Pancreas (tissue), 10 donors: ENCODE measurements at places on chromosomes 13 and 19. TPM values are rescaled to one million over a fixed set of nuclear protein-coding genes. Genes with fewer than 3 reads are reported as not detected.

- H3K4me1 ChIP-seq, result peaks cover 19% of the 10 kb centered on the region
- H3K27ac ChIP-seq, result peak overlapping the region; percentile 79
- DNase-seq, result peak; percentile 49
- H3K27me3 ChIP-seq, result no peaks in the 10 kb centered on the region
Observed at GRCh38 chr19:45451131-45451849, 16.5 kb upstream of the FOSB start.

DNA sequence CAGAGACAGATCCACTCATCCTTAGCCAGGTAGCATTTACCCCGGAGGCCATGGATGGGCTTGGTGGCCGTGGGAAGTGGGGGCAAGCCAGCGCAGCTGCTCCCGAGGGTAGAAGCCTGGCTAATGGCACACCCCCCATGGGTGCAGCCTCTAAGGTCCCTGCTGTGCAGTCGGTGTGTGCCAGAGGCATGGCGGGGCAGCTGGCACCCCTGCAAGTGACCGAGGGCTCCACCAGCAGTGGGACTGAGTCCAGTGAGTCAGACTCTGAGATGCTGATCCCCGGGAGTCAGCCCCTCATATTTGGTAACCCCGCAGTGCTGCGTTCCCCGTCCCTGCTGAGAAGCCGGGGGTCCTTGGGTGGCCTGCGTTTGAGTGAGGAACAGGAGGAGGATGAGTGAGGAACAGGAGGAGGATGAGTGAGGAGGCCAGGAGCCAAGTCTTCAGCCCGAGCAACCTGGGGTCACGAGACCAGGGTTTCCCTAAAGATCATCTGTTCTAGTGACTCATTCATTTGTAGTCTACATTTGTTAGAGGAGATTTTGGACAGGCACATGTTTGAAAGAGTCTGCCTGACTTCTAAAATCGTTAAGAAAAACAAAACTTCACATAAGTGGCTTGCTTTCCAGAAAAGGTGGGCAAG, 180.7 kb downstream of the STK24 start:
- H3K4me3 ChIP-seq, result no peak overlapping the region
- H3K27me3 ChIP-seq, result no peaks in the 10 kb centered on the region
- DNase-seq, result no peak
- H3K4me1 ChIP-seq, result no peaks in the 10 kb centered on the region
- no peak overlapping the region for H3K27ac ChIP-seq
- no peaks in the 10 kb centered on the region for H3K36me3 ChIP-seq

NBEA gene
- total RNA-seq, result 7.9 TPM

DNA sequence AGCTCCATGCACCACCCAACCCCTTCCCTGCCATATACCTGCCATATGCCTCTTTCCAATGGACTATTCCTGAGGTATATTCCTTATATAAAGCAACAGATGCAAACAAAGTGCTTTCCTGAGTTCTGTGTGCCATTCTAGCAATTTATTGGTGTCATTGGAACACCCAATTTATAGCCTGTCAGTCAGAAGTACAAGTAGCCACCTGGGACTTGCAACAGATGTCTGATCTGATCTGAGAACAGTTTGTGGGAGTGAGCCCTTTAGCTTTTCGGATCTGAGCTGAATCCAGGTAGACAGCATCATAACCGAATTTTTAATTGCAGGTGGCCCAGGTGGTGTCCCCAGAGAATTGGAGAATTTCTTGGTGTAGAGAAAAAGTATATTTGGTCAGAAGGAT, 963 bp upstream of the FPR3 start:
- H3K4me1 ChIP-seq, result no peaks in the 10 kb centered on the region
- H3K27ac ChIP-seq, result no peak overlapping the region
- no peak for DNase-seq
- H3K36me3 ChIP-seq, result no peaks in the 10 kb centered on the region

DNA sequence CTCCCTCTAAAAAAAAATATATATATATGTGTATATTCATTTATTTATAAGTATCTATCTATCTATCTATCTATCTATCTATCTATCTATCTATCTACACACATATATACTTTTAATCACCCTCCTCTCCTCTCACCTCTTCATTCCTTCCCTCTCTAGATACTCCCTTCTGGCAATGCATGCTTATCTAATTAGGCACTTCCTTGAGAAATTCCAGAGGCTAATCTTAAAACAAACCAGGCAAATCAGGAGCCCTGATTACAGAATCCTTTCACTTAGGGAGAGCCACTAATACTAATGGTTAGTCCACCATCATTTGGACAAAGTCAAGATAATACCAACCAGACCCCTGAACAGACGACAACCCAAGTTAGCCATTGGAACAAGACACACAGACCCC, 17.6 kb downstream of the CD70 start:
- H3K4me3 ChIP-seq, result no peak overlapping the region
- no peak for DNase-seq
- H3K27me3 ChIP-seq, result no peaks in the 10 kb centered on the region
- no peak overlapping the region for H3K27ac ChIP-seq
- no peaks in the 10 kb centered on the region for H3K36me3 ChIP-seq

DNA sequence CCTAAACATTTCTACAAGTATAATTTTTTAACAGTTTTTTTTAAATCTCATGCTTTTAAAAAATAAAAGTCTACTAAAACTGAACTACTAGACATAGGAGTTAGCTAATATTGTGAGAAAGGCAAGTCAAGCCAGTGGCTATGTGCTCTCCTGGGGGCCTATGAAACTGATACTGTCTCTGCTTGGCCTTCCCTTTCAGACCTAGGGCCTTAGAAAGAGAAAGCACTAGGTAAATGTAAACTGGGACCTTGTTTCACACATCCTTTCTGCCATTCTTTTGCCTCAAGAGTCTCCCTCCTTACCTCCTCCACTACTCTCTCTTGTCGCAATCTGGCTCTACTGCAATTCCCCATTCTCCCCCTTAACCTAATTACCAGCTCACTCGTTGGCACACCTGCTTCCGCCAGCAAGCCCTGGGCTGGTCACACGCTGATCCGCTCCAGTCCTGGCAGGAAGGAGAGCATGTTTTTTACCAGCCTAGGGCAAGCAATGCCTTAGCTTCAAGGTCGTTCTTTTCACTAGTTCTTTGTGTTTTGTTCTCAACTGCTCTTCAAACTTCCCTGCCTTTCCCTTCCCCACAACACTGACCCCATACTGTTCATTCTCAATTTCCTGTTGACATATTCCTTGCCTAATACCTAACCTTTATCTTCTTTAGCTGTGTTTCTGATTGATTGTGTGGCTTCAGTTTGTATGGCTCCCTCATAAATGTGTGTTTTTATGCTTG, 23.1 kb downstream of the TBC1D4 start:
- no peaks in the 10 kb centered on the region for H3K36me3 ChIP-seq
- H3K27ac ChIP-seq, result peak overlapping the region; percentile 85
- H3K27me3 ChIP-seq, result no peaks in the 10 kb centered on the region

- H3K4me1 ChIP-seq, result no peaks in the 10 kb centered on the region
- DNase-seq, result no peak
- H3K36me3 ChIP-seq, result no peaks in the 10 kb centered on the region
- no peak overlapping the region for H3K4me3 ChIP-seq
- H3K27ac ChIP-seq, result no peak overlapping the region
- H3K27me3 ChIP-seq, result no peaks in the 10 kb centered on the region
Observed at GRCh38 chr13:60356970-60357369, 40.0 kb upstream of the TDRD3 start.

ZNF135 gene
- 5.0 TPM for total RNA-seq

DNA sequence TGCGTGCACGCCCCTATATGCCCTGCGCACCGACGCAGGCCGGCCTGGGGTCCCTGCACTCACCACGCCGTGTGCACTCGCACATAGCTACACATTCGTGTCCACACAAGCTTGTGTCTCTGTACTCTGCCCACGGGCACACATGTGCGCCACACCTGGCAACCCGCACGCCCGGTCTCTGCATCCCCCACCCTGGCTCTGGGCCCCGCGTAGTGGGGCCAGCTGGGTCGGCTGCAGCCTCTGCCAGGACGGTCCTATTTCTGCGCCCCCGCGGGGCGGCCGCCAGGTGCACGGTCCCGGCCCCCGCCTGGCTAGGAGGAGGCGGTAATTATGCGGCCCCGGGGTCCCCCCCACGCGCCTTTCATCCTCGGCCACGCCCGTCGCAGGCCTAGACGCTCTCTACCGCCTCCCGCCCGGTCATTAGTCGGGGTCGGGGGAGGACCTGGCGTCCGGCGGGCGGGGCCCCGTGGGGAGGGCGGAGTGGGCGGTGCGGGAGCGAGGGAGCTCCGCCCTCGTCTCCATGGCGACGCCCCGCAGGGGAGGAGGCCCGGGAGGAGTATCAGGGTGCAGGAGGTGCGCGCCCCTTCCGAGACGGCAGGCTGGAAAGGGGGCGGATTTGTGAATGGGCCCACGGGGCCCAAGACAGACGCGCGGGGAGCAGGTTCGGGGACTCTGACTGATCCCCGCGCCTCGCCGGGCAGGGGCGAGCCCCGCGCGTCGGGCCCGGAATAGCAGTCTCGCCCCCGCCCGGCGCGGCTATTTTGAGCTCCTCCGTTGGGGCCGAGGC, 2.8 kb upstream of the CIRBP start:
- DNase-seq, result peak; percentile 93
- H3K4me3 ChIP-seq, result peak overlapping the region; percentile 13
- peak overlapping the region; percentile 75 for H3K27ac ChIP-seq
- peaks cover 2% of the 10 kb centered on the region for H3K36me3 ChIP-seq
- peaks cover 61% of the 10 kb centered on the region for H3K4me1 ChIP-seq
- H3K27me3 ChIP-seq, result no peaks in the 10 kb centered on the region

FSD1 gene
- total RNA-seq, result not detected

DNA sequence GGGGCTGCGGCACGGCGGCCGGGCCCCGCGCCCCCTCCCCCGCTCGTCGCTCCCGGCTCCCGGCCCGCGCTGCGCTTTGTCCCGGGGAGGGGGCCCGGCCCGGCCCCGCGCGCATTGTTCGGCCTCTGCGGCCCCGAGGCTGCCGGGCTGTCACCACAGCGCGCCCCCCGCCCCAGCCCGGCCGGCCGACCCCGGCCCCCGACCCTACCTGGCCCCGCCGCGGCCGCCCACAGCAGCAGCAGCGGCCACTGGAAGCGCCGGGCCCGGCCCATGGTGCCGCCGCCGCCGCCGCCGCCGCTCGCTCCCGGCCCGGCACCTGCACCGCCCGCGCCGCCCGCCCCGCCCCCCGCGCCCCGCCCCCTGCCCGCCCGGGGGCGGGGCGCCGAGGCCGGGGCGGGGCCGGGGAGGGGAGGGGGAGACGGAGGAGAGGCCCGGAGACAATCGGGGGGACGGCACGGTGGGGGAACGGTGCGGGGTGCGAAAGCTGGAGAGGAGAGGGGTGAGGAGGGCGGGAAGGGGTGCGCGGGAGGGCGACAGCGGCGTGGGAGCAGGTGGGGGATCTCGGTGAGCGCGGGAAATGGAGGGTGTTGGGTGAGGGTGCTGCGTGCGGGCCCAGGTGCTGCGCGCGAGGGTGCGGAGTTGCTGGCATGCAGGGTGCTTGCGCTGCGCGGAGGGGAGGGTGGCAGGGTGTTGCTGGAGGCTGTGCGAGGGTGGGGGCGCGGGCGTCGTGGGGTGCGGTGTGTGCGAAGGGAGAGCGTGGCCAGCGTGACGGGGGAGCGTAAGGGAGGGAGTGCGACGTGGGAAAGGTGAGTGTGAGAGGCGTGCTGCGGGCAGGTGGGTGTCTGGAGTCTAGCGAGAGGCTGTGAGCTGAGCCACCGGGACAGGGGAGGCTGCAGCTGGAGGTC, at the start of gene CADM4:
Gene CADM4 (minus strand): TSS at position 332 of the 905 bp plus-strand sequence. CDS start 60 bp downstream, at position 272.
- H3K36me3 ChIP-seq, result no peaks in the 10 kb centered on the region
- H3K27ac ChIP-seq, result no peak within 1 kb of the TSS
- peak within 1 kb of the TSS; percentile 42 for H3K4me3 ChIP-seq
- DNase-seq, result peak; percentile 82

APC2 gene
- not detected for total RNA-seq

DNA sequence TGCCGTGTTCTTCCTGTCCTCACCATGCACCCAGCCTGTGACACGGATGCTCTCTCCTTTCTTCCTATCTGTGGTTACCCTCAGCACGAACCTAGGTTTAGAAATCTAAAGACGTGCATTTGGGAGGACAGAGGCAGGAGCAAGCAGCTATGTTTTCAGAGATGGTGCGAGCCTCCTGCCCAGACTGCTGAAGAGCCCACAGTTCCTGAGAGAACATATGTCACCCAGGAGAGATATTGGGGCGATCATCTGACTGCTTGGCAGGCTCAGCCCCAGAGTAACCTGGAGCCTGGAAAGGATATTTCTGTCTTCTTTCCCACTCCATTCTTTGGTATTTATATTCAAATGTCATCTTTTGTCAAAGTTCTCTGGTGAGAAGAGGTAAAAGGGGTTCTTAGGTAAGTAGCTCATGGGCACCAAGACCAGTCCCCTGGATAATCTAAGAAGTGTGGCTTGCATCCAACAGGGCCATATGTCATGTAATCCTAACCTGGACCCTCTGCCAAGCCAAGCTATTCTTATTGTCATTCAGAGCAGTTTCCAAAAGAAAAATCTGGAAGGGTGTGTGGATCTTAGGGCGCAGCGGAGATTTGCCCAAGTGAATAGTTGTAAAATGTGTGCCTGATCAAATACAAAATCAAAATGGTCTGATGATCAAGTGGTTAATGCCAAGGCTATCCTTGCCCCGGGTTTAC, 59.5 kb downstream of the FGF9 start:
- H3K27me3 ChIP-seq, result no peaks in the 10 kb centered on the region
- DNase-seq, result no peak
- no peak overlapping the region for H3K27ac ChIP-seq
- H3K36me3 ChIP-seq, result no peaks in the 10 kb centered on the region

- no peaks in the 10 kb centered on the region for H3K27me3 ChIP-seq
- no peaks in the 10 kb centered on the region for H3K4me1 ChIP-seq
- no peak overlapping the region for H3K27ac ChIP-seq
- DNase-seq, result no peak
- no peaks in the 10 kb centered on the region for H3K36me3 ChIP-seq
Observed at GRCh38 chr13:20370815-20371421, 138.8 kb upstream of the GJB6 start.

C19orf67 gene
- not detected for total RNA-seq

MCEMP1 gene
- 0.84 TPM for total RNA-seq

- H3K4me1 ChIP-seq, result no peaks in the 10 kb centered on the region
- H3K4me3 ChIP-seq, result no peak overlapping the region
- H3K27ac ChIP-seq, result no peak overlapping the region
- no peaks in the 10 kb centered on the region for H3K36me3 ChIP-seq
- DNase-seq, result no peak
Observed at GRCh38 chr13:89891416-89891815, 1456.1 kb upstream of the MIR17HG start.

- no peaks in the 10 kb centered on the region for H3K4me1 ChIP-seq
- no peaks in the 10 kb centered on the region for H3K36me3 ChIP-seq
- H3K27me3 ChIP-seq, result no peaks in the 10 kb centered on the region
- no peak for DNase-seq
- H3K4me3 ChIP-seq, result no peak overlapping the region
Observed at GRCh38 chr19:28239270-28239669, 973.7 kb downstream of the UQCRFS1 start.

GRCh38 chr19:54369082-54369687, 4.5 kb upstream of the LAIR1 start:
- no peaks in the 10 kb centered on the region for H3K36me3 ChIP-seq
- H3K27ac ChIP-seq, result no peak overlapping the region
- no peak overlapping the region for H3K4me3 ChIP-seq
- H3K27me3 ChIP-seq, result no peaks in the 10 kb centered on the region
- no peaks in the 10 kb centered on the region for H3K4me1 ChIP-seq
